ENCODE measurements at places on chromosomes 5 and 9.

GRCh38 chr5:96339862-96340261, 93.2 kb downstream of the PCSK1 start:
- DNase-seq: no peak

DNA sequence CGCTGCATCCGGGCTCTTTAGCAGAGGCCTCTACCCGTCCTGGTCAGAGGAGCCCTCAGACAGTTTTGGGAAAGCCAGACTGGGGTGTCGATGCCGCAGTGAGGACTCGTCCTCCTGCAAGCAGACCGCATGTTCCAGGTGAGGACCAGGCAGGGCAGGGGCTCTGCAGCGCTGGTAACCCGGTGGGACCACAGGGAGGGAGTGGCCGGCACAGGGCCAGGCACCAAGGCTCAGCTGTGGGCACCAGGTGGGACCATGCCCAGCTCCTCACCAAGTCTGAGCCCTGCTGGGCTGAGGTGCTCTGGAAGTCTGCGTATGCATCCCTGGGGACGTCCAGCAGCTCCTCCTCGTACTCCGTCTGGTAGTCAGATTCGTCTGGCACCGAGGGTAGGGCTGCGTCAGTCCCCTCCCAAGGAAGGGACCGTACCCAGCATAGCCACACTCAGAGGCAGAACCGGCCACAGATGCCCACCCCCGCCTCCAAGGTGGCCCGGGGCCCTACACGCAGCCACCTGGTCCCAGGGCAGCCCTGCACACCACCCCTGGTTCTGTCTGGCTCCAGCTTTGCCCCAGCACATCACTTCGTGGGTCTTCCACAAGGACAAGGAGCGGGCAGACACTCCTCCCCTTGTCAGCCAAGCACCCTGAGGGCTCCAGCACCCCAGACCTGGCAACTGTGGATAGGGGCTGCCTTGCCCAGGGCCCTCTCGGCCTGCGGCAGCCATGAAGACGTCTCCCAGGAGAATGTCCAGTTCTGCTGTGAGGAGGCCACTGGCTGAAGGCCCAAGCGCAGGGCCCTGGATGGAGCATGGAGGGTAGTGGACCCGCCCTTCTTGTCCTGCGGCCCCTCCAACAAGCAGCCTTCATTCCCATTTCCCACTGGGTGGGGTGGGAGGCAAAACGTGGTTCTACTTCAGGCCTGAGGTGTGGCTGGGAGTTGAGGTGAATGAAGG, 1.5 kb upstream of the NSMF start:
- DNase-seq: no peak

GRCh38 chr5:137668637-137669036, 67.3 kb downstream of the KLHL3 start:
- DNase-seq: no peak

DNA sequence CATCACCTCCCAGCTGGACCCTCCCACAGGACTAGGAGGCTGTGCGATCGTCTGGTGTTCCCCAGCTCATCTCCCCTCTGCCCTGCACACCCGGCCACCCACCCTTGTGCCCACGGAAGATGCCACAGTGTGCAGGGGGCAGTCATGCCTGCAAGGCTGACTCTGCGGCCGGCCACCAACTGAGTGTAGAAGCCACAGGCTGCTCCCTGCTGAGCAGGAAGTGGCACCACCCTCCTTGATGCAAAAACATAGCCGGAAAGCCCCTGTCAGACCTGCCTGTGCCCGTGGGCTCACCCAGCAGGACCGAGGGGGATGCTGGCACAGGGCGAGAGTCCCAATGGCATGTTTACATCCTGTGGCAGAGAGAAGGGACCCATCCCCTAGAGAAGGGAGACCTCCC, 40.3 kb upstream of the SLC12A7 start:
- no peak for DNase-seq

GRCh38 chr5:158154226-158155005, 295.5 kb upstream of the CLINT1 start:
- no peak for DNase-seq

- no peak for DNase-seq
These were observed 21.2 kb downstream of the FTMT start for GRCh38 chr5:121872856-121873255.

DNA sequence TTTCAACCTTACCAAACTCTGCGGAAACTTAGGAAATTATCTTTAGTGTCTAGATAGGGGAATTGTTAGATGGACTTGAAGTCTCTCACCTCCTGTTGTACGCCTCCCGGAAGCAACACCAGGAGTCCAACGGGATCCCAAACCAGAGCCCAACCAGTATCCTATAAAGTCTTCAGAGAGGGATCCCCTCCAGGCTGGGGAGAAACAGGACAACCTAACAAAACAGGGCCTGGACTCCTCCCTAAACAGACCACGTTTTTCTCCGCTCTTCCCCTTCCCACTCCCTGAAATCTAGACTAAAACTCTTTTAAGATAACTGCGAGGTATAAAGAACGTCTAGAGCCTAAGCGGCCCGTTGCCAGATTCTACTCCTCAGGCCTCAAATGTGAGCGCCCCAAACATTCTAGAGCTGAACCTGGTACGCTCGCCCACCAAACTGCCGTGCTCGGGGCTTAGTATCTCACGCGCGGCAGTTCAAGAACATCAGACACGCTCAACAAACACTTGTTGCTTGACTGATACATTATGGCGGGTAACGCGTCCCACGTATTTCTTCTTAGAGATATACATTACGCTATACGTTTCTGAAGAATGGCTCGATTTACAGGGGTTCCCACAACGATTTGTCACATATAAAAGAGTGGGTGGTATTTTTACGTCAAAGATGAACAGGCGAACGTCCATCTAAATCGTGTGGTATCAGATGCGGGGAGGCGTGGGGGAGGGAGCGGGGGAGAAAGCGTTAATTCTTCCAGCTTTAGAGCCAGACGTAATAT, 663 bp upstream of the SMIM27 start:
- peak; percentile 58 for DNase-seq

DNA sequence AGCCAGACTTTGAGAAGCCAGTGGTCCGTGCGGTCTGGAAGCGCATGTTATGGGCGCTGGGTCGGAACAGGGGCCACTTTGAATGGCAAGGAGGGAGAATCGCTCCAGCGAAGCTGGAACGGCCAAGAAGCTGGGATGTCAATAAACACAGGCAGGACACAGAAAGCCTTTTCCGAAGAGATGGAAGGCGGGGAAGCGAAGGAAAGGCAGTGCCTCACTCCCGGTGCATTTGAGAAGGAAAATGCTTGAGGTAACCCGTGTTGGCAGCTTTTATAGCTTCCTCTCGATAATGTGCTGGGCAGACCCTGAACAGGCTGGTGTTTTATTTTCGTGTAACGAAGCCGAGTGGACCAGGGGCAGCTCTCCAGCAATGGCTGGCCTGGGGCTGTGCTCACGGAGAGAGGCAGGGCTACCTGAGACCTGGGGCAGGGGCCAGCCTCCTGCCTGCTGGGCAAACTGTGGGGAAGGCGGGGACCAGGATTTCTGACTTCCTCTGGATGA, 84.2 kb upstream of the SPRY4 start:
- DNase-seq: no peak

GRCh38 chr9:3898461-3899218, 372.8 kb upstream of the RFX3 start:
- DNase-seq: no peak

- no peak for DNase-seq
These were observed 30.2 kb upstream of the DUSP1 start for GRCh38 chr5:172801179-172801671.

- DNase-seq: peak; percentile 14
These were observed 296.9 kb downstream of the ADAMTS6 start for GRCh38 chr5:65184780-65185179.

DNA sequence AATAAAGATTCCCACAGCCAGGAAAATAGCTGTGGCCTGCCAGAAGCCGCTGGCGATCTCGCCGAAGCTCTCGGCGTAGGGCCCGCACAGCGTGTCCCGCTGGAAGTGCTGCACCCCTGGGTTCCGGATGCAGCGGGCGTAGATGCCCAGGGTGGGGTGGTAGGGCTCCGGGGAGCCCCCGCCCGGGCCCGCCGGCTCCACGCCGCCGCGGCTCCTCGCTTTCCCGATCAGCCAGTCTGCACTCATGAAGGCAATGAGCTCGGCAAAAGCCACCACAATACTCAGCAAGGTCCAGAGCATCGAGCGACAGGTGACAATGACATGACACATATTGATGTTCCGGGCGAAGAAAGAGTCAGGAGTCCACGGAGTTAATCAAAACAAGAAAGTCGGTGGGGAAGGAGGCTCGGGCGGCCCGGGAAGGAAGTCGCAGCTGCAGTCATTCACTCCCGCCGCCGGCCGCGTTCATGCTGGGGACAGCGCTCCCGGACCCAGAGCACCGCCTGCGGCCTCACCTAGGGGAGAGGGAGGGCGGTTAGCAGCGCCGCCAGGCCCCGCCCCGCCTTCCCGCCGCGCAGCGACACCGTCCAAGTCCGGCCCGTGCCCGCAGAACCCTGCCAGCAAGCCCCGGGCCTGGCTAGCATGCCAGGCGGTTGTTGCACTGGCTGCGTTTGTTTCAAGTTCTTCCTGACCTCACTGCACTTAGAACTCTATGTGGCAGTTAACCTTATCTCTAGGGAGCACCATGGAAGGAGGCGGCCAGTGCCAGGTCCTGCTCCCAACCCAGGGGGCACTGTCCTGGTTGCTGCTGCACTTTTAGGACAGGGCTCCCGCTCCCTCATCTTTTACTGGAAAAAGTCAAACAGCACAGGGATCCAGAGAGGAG, 138.4 kb downstream of the LHFPL2 start:
- DNase-seq: no peak

GRCh38 chr9:99173570-99174504, 47.9 kb downstream of the ALG2 start:
- peak; percentile 78 for DNase-seq

GRCh38 chr5:59621477-59621876, 272.0 kb downstream of the PDE4D start:
- no peak for DNase-seq

- no peak for DNase-seq
These were observed 29.5 kb upstream of the TRIM14 start for GRCh38 chr9:98148486-98148885.

DNA sequence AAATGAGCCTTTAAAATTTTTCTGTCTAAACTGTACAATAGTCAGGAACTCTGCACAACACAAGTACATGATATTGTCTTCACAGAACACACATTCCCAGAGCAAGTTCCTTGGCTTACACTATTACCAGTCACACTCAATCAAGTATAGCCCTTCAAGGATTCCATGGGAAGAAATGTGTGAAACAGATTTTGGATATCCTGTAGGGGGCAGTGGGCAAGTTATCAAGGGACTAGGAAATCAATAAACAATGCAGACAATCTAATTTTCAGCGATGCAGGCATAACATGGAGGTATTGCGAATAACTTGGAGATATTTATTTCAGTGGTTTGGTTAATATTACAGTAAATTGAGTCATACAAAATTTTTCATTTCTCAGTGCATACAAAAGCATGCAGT, 1171.5 kb upstream of the NUDT12 start:
- DNase-seq: no peak

- DNase-seq: no peak
These were observed 7.1 kb downstream of the KDM3B start for GRCh38 chr5:138359621-138360020.

- DNase-seq: no peak
These were observed 84.5 kb downstream of the TTLL11 start for GRCh38 chr9:122008559-122008958.

- DNase-seq: no peak
These were observed 48.0 kb upstream of the FBXL7 start for GRCh38 chr5:15452030-15452429.

GRCh38 chr5:69454460-69455249, 37.9 kb upstream of the OCLN start:
- DNase-seq: no peak

DNA sequence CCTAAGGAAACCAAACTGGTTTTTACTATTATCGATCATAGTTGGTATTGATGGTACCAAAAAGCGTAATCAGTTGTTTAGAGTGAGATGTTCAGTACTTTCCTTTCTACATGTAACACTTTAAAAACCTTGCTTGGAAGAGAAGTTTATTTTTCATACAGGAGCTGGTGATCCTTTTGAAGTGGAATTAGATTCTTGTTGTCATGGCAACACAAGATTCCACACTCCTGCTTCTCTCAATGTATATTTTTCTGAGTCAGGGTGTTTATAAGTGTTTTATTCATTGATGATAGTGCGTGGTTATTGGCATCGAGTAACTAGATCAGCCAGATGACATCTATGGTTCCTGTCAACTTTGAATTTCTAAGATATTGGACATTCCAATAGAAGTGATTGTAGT, 181.1 kb upstream of the CHD1 start:
- DNase-seq: no peak

DNA sequence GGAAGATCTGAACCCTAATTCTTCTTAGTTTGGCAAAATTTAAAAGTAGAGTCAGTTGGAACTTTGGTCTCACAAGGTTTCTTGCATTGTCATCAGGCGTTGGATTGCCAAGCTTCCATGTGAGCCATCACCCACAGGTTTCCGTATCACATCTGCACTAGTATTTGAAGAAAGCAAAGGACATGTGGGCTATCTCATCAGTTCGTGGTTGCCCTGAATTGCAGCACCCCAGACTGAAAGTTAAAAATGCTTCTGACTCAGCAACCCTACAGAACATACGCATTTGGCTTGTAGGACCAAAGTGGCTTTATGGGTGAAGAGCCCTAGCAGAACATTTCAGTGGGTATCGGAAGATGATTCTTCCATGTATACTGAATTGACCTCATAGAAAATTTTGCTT, 358.0 kb downstream of the ENC1 start:
- no peak for DNase-seq

GRCh38 chr5:172473427-172473826, 19.1 kb upstream of the SH3PXD2B start:
- no peak for DNase-seq

GRCh38 chr9:10562581-10563343, 50.0 kb downstream of the PTPRD start:
- no peak for DNase-seq

GRCh38 chr9:34559624-34560455, 29.7 kb downstream of the CNTFR start:
- DNase-seq: peak; percentile 31

GRCh38 chr5:37435261-37435660, 56.1 kb downstream of the WDR70 start:
- DNase-seq: no peak

- no peak for DNase-seq
These were observed 86.1 kb upstream of the SARDH start for GRCh38 chr9:133824106-133824801.

DNA sequence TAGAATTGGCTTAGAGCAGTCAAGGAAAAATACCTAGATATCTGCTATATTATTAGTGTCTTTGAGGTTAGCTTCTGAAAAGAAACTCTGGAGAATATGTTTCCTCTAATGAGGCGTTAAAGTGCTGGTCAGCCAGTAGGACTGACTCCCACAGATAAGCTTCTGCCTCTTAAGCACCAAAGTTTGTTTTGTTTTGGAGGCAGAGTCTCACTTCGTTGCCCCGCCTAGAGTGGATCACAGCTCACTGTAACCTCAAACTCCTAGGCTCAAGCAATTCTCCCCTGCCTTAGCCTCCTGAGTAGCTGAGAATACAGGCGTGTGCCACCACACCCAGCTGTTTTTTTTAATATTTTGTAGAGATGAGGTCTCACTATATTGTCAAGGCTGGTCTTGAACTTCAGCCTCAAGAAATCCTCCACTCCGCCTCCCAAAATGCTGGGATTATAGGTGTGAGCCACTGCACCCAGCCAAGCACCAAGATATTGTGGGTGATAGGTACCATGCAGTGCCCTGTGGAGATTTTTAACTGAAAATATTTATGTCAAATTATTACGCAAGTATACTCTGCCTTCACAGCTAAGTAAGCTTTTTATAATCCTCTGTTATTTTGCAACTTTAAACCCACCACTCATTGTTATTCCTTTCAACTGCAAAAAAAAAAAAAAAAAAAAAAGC, 24.7 kb upstream of the TMEM171 start:
- DNase-seq: no peak

Measured in SW480 (cell line).